ENCODE measurements at places on chromosomes 4 and X.
A peak's percentile ranks its signal among the peaks of the same experiment; 100 is the strongest.

- DNase-seq, result no peak
These were observed 221.3 kb upstream of the BMP3 start for GRCh38 chr4:80809039-80809729.

DNA sequence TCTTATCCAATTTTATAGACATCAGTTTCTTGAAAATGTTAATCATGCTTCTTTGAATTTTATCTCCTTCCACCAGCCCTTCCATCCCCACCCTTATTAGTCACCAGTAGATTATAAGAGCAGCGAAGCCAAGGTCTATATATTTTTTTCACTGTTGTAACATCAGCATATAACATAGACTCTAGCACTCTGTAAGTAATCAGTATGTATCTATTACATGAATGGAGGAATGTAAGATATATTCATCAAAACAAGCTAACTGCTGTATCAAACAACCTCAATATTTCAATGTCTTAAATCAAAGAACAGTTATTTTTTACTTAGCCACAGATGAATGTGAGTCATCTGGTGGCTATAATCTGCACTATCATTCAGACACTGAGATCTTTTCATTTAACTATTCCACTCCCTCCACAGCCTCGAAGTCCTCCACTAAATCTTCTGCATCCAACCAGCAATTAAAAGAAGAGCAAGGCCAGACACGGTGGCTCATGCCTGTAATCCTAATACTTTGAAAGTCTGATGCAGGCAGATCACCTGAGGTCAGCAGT, 178.9 kb downstream of the CENPC start:
- no peak for DNase-seq

DNA sequence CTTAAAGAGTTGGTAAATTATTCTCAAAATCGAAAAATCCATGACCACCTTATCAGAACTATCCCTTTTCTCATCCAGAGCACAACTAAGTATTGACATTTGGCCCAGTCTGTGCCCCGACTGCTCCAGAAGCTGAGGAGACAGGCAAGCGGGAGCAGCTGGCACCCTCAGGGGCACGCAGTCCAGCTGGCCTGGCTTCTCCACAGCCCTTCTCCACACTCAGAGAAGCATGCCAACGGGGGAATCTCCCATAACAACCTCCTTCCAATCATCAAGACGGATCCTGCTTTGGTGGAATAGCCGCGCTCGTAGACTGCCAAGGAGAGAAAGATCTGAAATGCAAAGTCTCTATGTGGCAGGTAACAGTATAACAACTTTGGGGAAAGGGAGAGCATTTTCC, 85.4 kb downstream of the AFAP1 start:
- peak; percentile 15 for DNase-seq

- no peak for DNase-seq
These were observed 1.4 kb downstream of the HGFAC start for GRCh38 chr4:3442959-3443749.

- no peak for DNase-seq
These were observed 29.2 kb downstream of the SLAIN2 start for GRCh38 chr4:48370260-48371134.

GRCh38 chr4:52103319-52103718, 52.2 kb downstream of the SPATA18 start:
- DNase-seq, result no peak

- DNase-seq, result no peak
These were observed 17.2 kb upstream of the USP27X start for GRCh38 chrX:49862093-49862492.

DNA sequence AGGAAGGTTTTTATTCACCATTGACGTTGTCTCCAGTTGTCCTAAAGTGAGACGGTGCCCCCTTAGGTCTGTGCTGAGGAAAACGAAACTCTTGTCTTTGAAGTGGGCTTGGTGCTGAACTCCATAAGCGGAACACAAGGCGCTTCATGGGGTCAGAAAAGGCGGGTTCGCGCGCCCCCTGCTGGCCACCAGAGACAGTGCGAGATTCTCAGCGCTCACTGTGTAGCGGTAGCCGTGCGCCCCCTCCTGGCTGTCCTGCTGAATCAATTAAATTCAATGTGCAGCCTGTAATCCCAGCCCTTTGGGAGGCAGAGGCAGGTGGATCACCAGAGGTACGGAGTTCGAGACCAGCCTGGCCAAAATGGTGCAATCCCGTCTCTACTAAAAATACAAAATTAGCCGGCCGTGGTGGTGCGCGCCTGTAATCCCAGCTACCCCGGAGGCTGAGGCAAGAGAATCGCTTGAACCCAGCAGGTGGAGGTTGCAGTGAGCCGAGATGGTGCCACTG, 64.1 kb downstream of the RLIM start:
- DNase-seq, result peak; percentile 52

- no peak for DNase-seq
These were observed 19.5 kb upstream of the NOCT start for GRCh38 chr4:138996090-138996489.

All from hippocampal formation (tissue), 2 donors.